Putamen (tissue), 1 donor: ENCODE measurements at places on chromosomes 2 and 18.

DNA sequence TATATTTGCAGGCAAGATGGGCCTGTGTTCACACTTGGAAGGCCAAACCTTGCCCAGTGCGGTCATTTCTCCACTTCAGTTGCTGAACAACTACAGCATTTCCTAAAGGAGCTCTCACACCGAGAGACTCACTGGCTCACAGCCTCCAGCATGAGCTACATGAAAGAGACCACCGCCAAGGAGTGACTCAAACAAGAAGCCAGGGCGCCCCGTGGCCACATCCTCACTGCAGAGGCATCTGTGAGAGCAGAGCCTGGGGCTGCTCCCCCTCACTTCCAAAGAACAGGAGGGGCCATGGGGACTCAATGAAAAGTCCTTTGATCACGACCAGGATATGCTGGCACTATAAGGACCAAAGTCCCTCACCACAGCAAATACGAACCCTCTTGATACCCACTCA is 50.0 kb downstream of the TMEM163 start:
- no peak for DNase-seq

DNA sequence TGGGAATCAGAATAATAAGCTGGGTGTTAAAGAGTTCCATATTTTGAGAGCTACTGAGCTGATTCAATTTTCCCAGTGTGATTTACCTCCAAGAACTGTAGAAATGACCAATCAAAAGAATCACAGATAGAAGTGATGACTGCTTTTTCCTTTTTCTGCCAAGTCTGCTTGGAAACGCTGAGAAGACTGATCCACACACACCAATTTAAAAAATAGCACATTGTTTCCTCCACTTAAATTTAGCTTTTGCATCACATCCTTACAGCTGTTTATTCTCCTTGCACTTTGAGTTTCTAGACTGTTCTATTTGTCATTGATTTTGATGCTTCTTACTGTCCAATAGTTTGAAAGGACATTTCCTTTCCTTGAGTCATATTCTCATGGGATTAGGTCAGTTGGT is 590.3 kb upstream of the CHAC2 start:
- DNase-seq: no peak

GRCh38 chr2:70830366-70830765 is 5.2 kb downstream of the CD207 start:
- no peak for DNase-seq

- no peak for DNase-seq
Measured at GRCh38 chr2:218981881-218982585, 3.0 kb downstream of the FEV start.

- DNase-seq: no peak
Measured at GRCh38 chr2:5908071-5908470, 215.9 kb downstream of the SOX11 start.

DNA sequence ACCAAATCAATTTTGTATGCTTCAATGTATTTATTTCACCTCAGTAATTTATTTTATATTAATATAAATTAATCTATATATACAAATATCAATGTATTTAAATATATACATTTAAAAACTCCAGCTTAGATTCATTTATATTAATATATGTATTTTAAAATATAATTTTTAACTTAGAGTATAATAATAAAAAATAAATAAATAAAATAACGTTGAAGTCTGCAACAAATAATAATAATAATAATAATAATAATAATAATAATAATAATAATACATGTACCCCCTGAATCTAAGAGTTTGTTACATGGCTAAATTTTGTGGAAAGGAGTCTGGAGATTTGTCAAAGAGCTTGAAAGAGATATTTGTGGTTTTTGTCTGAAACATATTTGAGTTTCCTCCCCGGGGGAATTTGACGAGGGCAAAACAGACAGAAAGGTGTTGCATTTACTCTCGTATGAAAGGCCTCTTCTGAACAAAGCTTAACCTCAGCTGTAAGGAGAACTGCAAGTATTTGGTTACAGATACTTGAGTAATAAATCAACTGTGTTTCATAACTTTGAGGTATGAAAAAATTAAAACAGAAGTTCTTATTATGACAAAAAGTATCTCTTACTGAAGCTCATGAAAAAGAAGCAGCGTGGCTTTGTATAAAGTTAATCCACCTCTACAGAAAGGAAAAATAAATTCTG is 93.4 kb downstream of the CDH19 start:
- DNase-seq: no peak
